Stimulated activated CD8-positive, alpha-beta memory T cell treated with anti-CD3 and anti-CD28 coated beads, Interleukin-12 subunit alpha, Interleukin-12 subunit beta, amount 100 ng/mL, for 4 hours (primary cell): ENCODE measurements at places on chromosomes 1 and 21.

DNA sequence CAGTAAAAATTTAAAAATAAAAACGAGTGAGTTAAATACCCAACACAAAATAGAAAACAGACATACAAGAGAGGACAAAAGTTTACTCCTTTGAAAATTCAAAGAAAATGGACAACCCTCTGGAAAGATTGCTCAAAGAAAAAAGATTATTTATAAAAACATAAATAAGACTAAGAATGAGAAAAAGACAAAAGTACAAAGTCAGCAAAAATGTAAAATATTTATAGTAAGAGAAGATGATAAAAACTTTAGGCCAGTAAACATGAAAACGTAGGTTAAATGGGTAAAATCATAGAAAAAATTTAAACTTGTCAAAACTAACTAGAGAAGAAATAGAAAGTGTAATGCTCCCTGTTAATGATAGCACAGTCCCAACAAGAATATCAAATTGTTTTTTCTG is 31.9 kb upstream of the SLC45A1 start:
- no peak for DNase-seq

- no peak for DNase-seq
These were observed 22.0 kb downstream of the ALPL start for GRCh38 chr1:21531241-21531640.

DNA sequence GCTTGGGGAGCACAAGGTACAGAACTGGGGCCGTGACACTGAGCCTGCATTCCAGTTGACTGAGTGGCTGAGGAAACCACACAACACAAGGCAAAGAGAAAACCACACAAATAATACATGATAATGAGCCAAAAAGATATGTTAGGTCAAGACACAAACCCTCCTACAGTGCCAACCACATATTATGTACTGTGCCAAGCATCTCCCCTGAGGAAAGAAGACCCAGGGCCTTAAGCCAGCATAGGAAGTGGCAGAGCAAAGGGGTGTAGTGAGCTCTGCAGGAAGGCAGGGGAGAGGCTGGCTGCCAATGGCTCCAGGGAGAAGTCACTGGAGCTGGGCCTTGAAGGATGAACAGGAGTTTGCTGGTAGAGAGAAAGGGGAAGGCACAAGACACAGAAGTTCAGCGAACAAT is 28.2 kb downstream of the CTNNBIP1 start:
- DNase-seq: no peak

DNA sequence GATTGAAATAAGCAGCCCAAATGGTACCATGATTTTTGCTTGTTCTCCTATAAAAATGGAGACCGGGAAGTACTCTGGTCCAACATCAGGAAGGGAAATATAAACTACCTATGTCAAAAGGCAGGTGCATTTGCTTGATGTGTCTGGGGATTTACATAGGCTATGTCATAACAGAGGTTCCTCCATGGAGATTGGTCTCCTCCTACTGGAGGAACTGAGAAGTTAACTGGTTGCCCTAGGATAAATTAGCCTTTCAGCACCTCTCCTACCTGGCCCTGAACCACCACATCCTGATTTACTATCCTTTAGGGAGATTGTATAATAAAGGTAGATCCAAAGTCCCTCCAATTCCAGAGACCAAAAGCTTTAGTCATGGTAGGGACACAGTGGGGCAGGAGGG is 1109.3 kb upstream of the B3GALT2 start:
- no peak for DNase-seq

GRCh38 chr1:89047734-89048133 is 17.3 kb downstream of the GBP1 start:
- no peak for DNase-seq

GRCh38 chr1:36709869-36710481 is 227.3 kb upstream of the CSF3R start:
- no peak for DNase-seq

DNA sequence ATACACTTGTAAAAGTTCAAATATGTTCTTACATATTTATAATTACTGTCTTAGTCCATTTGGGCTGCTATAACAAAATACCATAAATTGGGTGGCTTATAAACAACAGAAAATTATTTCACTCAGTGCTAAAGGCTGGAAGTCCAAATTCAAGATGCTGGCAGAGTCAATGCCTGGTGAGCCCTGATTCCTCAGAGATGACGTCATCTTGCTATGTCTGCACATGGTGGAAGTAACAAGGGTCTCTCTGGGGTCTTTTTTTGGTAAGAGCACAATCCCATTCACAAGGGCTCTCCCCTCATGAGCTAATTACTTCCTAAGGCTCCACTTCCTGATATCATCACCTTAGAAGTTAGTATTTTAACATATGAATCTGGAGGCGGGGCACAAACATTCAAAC is 108.0 kb upstream of the DUSP10 start:
- no peak for DNase-seq

GRCh38 chr1:234613128-234613875 is 3.3 kb upstream of the IRF2BP2 start:
- no peak for DNase-seq
